Left renal cortex interstitium (tissue), 4 donors: ENCODE measurements at places on chromosomes 16 and 17. TPM values are rescaled to one million over a fixed set of nuclear protein-coding genes. Genes with fewer than 3 reads are reported as not detected.

DNA sequence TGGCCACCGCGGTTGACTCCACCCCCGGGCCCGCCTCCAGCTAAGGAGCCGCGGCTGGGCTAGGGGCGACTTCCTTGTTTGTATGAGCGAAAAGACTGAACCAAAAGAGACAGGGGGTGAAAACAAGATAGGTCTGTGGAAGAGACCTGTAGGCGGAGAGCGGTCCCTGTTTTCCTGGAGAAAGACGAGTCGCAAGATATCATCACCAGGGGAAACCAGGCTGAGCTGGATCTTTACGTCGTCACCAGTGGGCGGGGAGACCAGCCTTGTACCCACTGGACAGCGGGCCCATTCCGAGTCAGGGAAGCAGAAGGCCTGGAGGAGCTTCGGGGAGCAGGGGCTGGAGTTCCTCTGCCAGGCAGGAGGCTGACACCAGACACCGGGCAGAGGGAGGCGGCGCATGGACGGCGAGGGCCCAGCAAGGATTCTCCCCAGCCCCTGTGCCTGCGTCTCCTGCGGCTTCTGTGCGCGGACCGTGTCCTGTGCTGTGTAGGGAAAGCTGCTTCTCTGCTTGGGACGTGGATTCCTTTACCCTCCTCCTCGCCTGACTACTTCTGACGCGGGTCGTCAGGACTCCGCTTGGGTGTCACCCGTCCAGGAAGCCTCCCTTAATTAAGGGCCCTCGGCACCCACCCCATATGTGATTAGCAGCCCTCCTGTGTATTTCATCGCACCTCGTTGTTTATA, 10.3 kb upstream of the ARL4D start:
- peak; percentile 91 for DNase-seq

DNA sequence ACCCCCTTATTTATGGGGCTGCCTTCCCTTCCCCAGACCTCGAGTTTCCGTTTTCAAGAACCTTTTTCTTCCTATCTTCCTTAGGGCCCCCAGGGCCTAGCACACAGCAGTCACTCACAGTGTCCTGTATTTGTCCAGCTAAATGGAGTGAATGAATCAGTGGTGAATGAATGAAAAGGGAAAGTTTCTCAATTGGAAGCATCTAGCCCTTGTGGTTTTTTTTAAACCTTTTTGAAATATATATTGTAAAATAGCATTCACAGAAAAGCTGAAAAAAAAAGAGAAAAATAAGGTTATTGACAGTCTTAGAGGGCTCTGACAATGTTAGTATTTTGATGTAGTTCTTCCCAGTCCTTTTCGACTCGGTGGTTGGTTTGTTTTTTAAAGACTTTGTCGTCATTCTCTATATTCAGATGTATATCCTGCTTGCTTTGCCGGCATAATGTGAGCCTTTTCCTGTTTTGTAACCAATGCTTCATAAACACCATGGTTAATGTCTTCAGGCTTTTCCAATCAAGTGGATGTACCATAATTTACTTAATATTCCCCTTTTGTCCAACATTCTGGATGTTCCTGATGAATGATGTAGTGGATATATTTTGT, 45.3 kb downstream of the RAI1 start:
- no peak for DNase-seq

The SLC16A6 gene
- 0.87 TPM for polyA plus RNA-seq

DNA sequence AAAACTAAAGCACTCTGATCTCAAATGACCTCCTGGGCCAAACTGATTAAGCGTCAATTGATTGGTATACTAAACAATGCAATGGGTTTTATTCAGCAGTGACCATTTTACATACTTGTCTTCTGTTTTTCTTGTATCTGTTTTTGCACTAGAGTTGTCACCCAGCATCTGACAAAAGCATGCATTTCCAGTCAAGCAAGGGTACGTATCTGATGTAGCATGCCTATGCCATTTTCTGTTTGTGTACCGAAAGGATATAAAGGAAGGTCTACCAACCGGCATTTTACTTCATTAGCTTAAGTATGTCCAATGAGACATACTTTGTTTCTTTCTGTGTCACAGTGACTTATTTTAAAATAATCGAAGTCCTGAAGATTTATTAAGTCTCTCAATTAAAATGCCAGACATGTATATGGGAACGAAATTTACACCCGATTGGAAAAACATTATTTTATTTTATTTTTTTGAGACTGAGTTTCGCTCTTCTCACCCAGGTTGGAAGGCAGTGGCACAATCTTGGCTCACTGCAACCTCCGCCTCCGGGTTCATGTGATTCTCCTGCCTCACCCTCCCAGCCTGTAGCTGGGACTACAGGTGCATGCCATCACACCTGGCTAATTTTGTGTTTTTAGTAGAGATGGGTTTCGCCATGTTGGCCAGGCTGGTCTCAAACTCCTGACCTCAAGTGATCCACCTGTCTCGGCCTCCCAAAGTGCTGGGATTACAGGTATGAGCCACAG, 7.5 kb downstream of the TOB1 start:
- no peak for DNase-seq

The CFAP97D1 gene
- 0.09 TPM for polyA plus RNA-seq

GRCh38 chr16:85504242-85504641, 108.9 kb upstream of the GSE1 start:
- no peak for DNase-seq
